ENCODE measurements at places on chromosomes 13 and 19.

DNA sequence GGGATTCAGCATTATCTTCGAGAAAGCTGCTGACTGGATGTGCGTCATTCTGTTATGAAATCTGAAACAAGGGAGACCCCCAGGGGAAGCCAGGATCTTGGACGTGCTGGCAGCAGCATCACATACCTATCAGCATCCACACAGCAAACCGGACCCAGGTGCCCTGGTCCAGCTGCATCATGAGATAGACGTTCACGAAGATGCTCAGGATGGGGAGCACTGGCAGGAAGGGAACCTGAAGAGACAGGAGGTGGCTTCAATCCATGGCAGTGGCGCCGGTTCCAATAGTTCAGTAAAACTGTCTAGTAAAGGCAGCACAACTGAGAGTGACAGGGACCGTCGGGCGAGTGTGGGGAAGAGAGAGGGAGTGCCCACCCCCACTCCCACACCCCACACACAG, 79.5 kb downstream of the SLC7A1 start:
- no peak for DNase-seq

DNA sequence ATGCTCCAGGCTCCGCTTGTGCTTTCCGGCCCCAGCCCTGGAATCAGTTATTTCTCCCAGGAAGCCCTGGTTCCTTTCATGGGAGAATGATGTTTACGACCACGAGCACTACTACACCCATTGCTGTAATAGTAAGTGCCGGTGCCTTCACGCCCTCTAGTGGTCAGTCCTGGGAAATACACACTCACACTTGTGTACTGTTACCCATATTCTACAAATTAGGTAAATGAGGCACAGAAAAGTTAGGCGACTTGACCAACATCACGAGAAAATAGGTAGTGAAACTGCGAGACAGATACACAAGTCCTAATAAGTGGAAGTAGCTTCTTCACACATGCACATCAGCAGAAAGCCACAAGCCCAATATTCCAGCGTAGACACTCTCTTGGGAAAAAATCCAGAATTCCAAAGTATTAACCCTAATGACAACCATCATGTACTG, 21.7 kb downstream of the CEACAM21 start:
- DNase-seq: peak; percentile 72

DNA sequence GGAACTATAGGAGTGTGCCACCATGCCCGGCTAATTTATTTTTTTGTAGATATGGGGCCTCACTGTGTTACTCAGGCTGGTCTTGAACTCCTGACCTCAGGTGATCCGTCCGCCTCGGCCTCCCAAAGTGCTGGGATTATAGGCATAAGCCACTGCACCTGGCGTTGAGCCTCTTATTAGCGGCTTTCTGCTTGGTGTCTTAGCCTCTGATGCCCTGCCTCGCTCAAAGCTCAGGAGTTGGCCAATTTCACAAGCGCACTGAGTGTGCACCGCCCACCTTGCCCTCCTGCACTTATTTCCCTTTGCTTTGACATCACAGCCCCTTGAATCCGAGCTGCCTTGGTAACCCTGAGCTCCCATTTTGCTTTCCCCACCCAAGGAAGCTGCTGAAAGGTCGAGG, 10.1 kb downstream of the YIPF2 start:
- DNase-seq: no peak

GRCh38 chr13:83274679-83275078, 607.6 kb downstream of the SLITRK1 start:
- DNase-seq: no peak

- no peak for DNase-seq
These were observed 953 bp downstream of the KCNN4 start for GRCh38 chr19:43779820-43780219.

GRCh38 chr13:81874681-81875661, 1534.0 kb upstream of the SPRY2 start:
- no peak for DNase-seq

- DNase-seq: no peak
These were observed 160.4 kb upstream of the PCDH9 start for GRCh38 chr13:67390462-67391086.

DNA sequence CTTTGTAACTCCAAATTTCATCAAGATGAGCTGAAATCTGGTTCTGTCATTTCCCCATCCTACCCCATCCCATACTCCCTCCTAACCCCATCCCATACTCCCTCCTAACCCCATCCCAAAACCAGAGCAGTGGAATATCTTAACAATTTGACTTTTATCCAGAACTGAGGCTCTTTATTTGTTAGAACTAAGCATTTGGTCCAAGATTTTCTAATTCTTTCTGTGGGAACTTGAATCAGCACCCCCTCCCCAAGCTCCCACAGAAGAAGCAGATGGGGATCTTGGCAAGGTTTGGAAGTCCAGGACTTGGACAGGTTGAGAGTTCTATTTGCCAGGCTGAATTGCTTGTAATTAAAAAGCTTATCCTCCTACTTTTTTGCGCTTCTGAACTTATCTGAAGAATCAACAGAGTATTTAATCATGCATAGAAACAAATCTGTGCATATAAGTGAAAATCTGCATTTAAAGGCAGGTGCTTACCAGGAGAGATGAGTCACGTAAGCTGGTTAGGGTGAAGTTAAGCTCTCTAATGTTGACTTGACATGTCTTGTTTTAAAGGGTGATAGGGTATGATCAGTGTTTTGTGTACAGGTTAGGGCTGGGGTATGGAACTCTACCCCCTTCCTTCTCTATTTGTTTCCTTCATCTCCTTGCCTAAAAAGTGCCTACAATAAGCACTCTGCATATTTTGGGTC, 111.1 kb downstream of the COG6 start:
- DNase-seq: peak; percentile 53

- DNase-seq: no peak
These were observed 2.8 kb upstream of the KLF5 start for GRCh38 chr13:73055813-73056564.

DNA sequence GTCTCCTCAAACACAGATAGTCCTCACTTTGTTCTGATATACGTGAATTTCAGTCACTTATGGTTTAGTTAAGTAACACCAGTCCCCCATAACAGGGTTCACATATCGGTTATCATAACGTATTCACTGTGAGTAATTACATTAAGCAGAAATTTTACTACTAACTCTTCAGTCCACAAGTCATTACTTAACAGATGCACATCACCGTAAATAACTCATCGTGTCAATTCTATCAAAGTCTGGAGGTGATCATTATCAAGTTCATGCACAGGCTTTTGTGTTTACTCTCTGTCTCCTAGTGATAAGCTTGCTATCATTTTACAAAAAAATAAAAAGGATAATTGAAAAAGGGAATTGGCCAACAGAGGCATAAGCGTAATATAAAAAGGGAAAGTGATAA, 287.4 kb upstream of the ATXN8OS start:
- no peak for DNase-seq

DNA sequence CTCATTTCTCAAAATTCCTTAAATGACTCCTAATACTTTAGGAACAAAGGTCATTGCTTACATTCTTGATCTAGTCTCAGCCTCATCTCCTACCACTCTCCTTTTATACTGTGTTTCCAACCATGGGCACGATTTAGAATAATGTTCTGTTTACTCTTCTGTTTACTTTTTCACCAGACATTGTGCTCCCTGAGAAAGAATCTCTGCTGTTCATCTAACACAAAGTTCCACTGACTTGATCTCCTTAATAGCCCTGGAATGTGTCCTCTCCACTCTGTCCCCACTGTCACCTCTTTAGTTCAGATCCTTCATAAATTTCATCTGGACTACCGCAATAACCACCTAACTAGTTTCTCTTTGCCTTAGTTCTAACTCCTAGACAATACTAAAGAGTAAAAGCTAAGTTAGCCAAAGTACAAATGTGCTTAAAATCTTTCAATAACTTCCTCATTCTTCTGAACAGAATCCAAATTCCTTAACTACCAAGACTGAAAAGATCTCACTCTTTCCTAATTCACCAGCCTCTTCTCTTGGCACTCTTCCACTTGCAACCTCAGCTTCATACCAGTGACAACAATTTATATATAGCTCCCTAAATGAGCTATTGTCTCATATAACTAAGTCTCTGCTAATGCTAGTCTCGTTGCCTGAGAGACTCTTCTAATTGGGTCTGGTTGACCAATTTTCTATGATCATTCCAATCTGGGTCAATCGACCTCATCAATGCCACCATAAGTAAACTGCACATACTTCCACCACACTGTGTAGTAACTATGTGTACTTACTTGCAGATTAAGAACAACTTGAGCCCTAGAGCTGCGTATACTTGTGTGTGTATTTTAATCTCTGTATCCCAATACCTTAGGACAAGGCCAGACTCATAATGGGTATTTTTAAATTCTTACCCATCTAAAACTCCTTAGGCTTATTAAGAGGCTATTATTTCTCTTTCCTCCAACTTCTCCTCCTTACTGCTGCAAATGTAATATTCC, 179.9 kb downstream of the VWA8 start:
- DNase-seq: no peak

DNA sequence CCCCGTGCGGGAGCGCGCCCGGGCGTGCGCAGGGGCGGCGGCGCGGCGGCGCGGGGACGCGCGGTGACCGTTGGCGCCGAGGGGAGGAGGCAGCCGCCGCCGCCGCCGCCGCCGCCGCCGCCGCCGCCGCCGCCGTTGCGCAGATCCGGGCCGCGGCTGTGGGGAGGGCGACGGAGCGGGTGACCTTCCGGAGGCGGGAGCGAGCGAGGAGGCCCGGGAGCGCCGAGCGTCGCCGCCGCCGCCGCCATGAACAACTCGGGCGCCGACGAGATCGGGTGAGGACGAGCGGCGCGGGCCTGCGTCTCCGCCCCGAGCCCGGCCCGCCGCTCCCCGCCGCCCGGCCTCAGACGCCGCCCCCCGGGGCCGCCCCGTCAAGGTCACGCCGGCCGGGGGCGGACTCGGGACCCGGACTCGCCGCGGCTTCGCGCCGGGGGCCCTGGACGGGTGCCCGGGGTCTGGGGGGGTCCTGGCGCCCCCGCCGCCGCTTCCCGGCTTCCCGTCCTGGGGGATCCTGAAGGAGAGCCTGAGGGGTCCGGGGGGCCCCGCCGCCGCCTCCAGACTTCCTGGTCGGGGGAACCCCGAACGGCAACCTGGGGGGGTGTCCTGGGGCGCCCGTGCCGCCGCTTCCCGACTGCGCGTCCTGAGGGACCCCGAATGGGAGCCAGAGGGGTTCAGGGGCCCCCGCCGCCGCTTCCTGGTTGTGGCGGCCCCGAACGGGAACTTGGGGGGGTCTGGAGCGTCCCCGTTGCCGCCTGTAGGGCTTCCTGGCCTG, at the start of gene DAZAP1:
Gene DAZAP1 (plus strand): TSS at position 59 of the 772 bp plus-strand sequence. CDS start 188 bp downstream, at position 247.
- DNase-seq: no peak

DNA sequence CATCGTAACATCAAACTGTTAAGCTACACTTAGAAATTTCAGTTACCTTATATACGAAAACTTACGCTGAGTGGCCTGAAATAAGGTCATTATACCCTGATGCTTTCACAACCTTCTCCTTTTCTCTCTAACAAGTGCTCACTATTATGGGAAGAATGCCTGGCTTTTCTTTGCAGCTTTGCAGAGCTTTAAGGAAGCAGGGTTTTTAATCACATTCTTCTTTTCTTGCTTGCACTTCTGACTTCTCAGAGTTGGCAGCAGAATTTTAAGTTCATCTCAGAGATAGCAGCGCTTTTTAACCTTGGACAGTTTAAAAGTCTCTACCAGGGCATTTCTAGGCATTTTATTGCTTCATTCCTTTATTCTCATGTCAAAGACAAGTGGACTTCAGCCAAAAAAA, 285.1 kb downstream of the SPRY2 start:
- no peak for DNase-seq

- no peak for DNase-seq
These were observed 3.7 kb downstream of the GADD45B start for GRCh38 chr19:2479556-2480194.

GRCh38 chr19:4575267-4576015, 16.0 kb upstream of the SEMA6B start:
- DNase-seq: no peak

GRCh38 chr19:41871573-41872383, 5.3 kb upstream of the CD79A start:
- DNase-seq: no peak

DNA sequence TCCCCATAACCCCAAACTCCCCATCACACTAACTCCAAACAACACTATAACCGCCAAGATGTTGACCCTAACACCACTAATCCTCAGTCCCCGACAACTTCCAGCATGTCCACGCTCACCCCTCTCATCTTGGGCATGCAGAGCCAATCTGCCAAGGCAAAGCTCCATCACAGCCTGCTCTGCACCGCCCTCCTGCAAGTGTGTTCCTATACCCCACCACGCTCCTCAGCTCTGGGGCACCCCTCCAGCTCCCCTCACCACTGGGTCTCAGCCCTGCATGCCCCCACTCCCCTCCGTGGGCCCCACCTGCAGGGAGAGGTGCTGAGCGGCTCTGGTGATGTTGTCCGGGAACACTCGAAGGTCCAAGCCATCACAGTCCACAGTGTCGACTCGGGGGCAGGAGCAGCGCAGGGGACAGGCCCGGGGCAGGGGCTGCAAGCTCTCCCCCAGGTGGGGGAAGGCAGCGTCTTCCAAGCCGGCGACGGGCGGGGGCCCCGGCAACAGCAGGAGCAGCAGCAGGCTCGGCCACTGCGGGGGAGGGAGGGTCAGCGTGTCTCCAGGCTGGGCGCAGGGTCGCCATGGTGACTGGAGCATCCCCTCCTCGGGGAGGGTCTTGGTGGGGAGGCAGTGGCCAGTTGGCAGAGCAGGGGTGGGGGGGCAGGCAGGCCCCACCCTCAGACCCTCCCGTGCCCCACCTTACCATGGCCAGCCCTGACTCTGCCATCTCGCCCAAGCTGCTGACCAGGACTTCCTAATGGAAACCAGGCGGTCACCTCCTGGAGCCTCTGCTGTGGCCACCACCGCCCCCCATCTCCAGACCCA, 527 bp downstream of the PODNL1 start:
- no peak for DNase-seq

GRCh38 chr13:113596321-113597200, 12.0 kb downstream of the TFDP1 start:
- DNase-seq: no peak

GRCh38 chr13:90177512-90177911, 1170.0 kb upstream of the MIR17HG start:
- no peak for DNase-seq

DNA sequence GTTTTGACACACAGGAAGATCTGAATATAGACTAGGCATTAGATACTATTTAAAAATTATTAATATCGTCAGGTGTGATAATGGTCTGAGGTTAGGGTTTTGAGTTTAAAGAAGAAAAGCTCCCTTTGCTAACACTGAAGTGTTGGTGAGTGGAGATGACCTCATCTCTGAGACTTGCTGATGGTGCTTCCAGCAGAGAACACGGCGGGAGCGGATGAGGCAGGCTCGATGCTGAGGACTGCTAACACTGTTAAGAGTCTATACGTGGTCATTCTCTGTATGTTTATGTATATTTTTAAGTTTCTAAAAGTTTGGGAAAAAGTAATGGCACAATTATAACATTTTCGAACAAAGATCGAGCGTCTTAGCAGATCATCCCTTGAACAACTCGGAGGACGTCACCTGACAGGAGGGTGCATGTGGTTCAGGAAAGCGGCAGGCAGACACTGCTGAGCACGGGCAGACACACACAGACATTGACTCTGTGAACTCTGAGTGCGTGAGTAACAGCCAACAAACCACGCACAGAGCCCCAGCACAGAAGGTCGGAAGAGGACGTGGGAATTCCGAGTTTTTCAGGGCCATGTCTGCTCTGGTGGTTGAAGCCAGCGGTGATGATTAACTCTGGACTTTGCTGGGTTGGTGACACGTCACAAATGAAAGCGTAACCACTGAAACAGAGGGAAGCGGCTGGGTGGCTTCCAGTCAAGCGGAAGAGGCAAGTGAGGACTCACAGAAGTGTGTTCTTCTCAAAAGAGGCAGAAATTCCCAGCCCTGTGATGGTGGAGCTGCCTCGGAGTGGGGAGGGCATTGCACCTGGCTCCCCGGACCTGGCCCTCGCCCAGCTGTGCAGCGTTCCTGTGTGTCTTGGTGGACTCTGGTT, 91.9 kb upstream of the TEX29 start:
- no peak for DNase-seq

GRCh38 chr13:112586334-112586960, 1.5 kb downstream of the TUBGCP3 start:
- no peak for DNase-seq

Measured in NCI-H1694 (cell line).